ENCODE measurements at places on chromosomes 2 and 18. TPM values are rescaled to one million over a fixed set of nuclear protein-coding genes. Genes with fewer than 3 reads are reported as not detected.

UGT1A9 gene
- total RNA-seq, result not detected

UBR3 gene
- 30.2 TPM for total RNA-seq

CHRNG gene
- total RNA-seq, result not detected

RFX8 gene
- 0.44 TPM for total RNA-seq

ASPRV1 gene
- 1.7 TPM for total RNA-seq

AMER3 gene
- total RNA-seq, result 1.4 TPM

SEPTIN10 gene
- total RNA-seq, result 104 TPM

IFIH1 gene
- total RNA-seq, result 0.27 TPM

- H3K4me3 ChIP-seq, result peak overlapping the region; percentile 6
- H3K36me3 ChIP-seq, result no peaks in the 10 kb centered on the region
- H3K27me3 ChIP-seq, result peaks cover 97% of the 10 kb centered on the region
- H3K27ac ChIP-seq, result no peak overlapping the region
- H3K4me1 ChIP-seq, result peaks cover 12% of the 10 kb centered on the region
These were observed 13.1 kb upstream of the SATB2 start for GRCh38 chr2:199470672-199471442.

- H3K27me3 ChIP-seq, result no peaks in the 10 kb centered on the region
- H3K27ac ChIP-seq, result no peak overlapping the region
- peaks cover 42% of the 10 kb centered on the region for H3K36me3 ChIP-seq
- H3K4me3 ChIP-seq, result peak overlapping the region; percentile 24
- H3K4me1 ChIP-seq, result peaks cover 32% of the 10 kb centered on the region
- DNase-seq, result no peak
These were observed 81.6 kb downstream of the RTN4 start for GRCh38 chr2:54968561-54969218.

GRCh38 chr2:3864943-3865865 is 161.8 kb downstream of the DCDC2C start:
- H3K4me1 ChIP-seq, result no peaks in the 10 kb centered on the region
- DNase-seq, result no peak
- H3K27ac ChIP-seq, result no peak overlapping the region
- no peak overlapping the region for H3K4me3 ChIP-seq
- no peaks in the 10 kb centered on the region for H3K36me3 ChIP-seq

DNA sequence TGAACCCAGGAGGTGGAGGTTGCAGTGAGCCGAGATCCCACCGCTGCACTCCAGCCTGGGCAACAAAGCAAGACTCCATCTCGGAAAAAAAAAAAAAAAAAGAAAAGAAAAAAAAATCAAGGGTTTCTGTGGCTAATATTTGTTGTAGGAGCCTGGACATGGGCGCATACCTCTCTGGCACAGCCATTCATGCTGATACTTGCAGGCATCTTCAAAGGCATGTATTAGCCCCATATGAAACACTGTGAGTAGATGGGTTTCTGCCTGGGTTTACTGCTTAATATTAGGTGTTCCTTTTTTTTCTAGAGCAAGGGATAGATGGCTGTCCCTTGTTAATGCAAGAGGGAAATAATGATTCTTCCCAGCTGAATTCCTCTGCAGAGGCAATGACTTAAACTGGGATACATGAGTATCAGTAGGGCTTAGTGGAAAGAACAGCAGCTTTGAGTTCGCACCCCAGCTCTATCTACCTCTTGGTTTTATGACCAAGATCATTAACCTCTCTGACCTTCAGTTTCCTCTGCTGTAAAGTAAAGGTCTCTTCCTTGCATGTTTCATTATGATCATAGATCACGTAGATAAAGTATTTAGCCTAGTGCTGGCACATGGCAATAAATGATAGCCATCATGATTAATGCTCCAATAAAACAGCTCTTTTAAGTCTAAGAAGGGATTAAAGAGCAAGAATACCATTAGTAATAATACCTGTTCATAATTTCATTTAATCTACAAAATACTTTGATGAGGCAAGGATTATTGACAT is 4.5 kb upstream of the ATL2 start:
- peaks cover 21% of the 10 kb centered on the region for H3K4me1 ChIP-seq
- H3K36me3 ChIP-seq, result no peaks in the 10 kb centered on the region
- no peaks in the 10 kb centered on the region for H3K27me3 ChIP-seq

GRCh38 chr2:51918113-51918512 is 886.2 kb upstream of the NRXN1 start:
- no peak for DNase-seq
- H3K4me1 ChIP-seq, result no peaks in the 10 kb centered on the region
- H3K27me3 ChIP-seq, result no peaks in the 10 kb centered on the region

- H3K4me3 ChIP-seq, result no peak overlapping the region
- no peaks in the 10 kb centered on the region for H3K36me3 ChIP-seq
- no peak overlapping the region for H3K27ac ChIP-seq
- no peaks in the 10 kb centered on the region for H3K4me1 ChIP-seq
These were observed 317.2 kb upstream of the CDH2 start for GRCh38 chr18:28494151-28494550.

- H3K4me1 ChIP-seq, result peaks cover 7% of the 10 kb centered on the region
- peaks cover 5% of the 10 kb centered on the region for H3K36me3 ChIP-seq
- H3K27ac ChIP-seq, result no peak overlapping the region
- no peak overlapping the region for H3K4me3 ChIP-seq
- H3K27me3 ChIP-seq, result no peaks in the 10 kb centered on the region
- DNase-seq, result no peak
These were observed 1048.4 kb downstream of the CNTNAP5 start for GRCh38 chr2:125073440-125073839.

GRCh38 chr2:158099716-158100115 is 2.0 kb upstream of the UPP2 start:
- no peaks in the 10 kb centered on the region for H3K27me3 ChIP-seq
- DNase-seq, result no peak
- H3K4me1 ChIP-seq, result no peaks in the 10 kb centered on the region
- H3K4me3 ChIP-seq, result no peak overlapping the region

- H3K4me3 ChIP-seq, result no peak overlapping the region
- H3K27me3 ChIP-seq, result peaks cover 18% of the 10 kb centered on the region
- no peaks in the 10 kb centered on the region for H3K36me3 ChIP-seq
- DNase-seq, result no peak
These were observed 57.8 kb upstream of the GPR45 start for GRCh38 chr2:105183555-105184323.

DNA sequence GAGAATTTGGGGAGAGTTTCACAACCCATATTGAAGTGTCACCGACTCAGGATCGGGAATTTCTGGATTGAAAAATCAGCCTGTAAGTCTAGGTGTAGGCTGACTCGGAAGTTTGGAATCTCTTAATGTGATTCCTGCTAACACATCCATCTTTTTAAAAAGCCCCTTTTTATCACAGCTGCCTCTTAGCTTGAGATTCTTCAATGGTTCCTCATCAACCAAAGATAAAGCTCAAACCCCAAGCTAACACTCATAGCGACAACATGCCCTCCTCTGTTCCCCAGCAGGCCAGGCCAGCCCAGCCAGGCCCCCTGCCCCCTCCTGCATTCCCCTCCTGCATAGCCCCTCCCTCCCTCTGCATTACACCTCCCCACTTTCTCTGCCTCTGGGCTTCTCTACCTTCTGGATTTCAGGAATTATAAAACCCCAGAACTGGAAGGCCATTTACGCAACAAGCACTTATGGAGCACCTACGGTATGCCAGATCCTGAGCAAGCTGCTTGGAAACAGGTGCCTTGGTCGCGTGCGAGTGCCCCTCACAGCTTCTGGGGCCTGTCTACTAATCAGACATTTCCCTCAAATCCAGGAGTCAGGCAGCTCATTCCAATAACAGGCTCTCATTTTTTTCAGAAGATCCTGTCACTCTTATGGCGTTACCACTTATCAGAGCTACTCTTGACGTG is 63.4 kb downstream of the EMX1 start:
- no peak overlapping the region for H3K27ac ChIP-seq
- no peaks in the 10 kb centered on the region for H3K36me3 ChIP-seq
- H3K27me3 ChIP-seq, result no peaks in the 10 kb centered on the region
- no peaks in the 10 kb centered on the region for H3K4me1 ChIP-seq
- no peak overlapping the region for H3K4me3 ChIP-seq
- no peak for DNase-seq

Data from neural crest cell (in vitro differentiated cells).